Activated T-cell treated with anti-CD3 and anti-CD28 coated beads, Interleukin-2, amount 50 U/mL, for 72 hours (primary cell): ENCODE measurements at places on chromosomes 2 and 18. TPM values are rescaled to one million over a fixed set of nuclear protein-coding genes. Genes with fewer than 3 reads are reported as not detected.

DNA sequence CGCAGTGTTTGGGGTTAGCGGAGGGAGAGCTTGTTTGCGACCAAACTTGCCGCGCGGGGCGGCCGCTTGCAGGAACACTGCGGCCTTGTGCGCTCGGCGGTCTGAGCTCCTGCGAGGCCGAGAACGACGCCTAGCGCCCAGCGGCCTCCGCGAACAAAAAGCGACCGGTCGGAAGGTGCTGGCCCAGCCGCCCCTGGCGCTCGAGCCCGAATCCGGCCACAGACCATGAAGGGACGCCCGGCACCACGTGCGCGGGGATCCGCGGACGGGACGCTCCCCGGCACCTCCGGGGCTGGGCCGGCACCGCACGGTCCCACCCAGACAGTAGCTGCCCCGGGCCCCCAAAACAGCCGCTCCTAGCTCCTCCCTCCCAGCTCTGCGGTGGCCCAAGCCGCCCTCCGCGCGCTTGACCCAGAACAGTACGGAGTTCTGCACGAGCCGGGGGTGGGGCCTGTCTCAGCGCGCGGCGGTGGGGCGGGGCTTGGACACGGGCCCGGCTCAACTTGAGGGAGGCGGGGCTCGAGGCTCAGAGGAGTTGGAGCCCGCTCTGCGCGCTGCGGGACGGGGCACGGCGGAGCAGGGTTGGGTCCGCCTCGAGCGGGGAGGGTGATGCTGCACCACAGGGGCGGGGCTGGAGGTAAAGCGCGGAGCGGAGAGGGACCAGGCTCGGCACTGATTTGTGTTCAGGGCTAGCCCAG, 664 bp upstream of the IMPA2 start:
- DNase-seq = peak; percentile 97

The COBLL1 gene
- total RNA-seq = 0.23 TPM

The ZC3H8 gene
- total RNA-seq = 23.6 TPM

The APLF gene
- 5.7 TPM for total RNA-seq

DNA sequence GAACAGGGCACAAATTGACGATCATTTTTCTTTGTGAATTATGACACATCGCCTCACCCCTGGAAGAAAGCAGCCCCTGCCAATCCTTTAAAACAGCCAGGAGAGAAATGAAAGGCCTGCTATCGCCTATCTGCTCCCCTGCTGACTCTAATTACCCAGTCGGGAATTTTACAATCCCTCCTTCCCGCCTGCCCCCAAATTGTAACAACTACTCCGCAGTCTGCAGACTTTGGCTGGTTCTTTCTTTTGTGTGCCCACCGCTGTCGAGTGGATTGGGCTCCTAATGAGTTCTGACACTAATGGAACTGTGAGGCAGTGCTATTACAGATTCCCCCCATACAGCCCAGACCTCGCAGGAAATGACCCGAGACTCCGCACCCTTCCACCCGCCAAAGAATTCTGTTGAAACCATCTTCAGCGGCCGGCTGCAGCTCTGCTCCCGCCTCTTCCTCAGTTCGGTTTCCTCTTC, 281.2 kb upstream of the PARD3B start:
- no peak for DNase-seq

DNA sequence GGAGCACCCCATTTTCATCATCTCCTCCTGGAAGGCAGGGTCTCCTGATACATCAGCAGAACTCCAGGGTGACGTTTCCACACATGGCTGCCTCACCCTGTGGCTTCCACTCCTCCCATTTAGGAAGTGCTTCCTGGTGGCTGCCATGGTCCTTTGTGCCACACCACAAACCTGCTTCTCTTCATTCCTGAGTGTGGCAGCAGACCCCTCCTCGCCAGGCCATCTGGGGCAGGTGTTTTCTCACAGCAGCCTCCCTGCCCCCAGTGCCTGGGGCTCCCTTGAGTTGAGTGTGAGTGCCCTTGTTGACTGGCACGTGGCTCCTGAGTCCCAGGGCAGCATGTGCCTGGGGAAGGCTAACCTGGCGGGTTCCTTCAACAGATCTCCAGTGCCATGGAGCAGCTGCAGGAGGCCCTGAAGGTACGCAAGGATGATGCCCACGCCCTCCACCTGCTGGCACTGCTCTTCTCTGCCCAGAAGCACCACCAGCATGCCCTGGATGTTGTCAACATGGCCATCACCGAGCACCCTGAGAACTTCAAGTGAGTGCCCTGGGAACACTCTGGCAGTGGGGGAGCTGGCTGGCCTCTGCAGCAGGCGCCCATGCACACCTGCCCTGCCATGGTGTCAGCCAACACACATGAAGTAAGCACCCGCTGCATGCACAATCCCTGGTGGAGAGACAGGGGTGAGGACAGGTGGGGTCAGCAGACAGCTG, 113.4 kb upstream of the MCFD2 start:
- no peak for DNase-seq

GRCh38 chr18:62781262-62781661, 65.9 kb downstream of the PHLPP1 start:
- DNase-seq = no peak

DNA sequence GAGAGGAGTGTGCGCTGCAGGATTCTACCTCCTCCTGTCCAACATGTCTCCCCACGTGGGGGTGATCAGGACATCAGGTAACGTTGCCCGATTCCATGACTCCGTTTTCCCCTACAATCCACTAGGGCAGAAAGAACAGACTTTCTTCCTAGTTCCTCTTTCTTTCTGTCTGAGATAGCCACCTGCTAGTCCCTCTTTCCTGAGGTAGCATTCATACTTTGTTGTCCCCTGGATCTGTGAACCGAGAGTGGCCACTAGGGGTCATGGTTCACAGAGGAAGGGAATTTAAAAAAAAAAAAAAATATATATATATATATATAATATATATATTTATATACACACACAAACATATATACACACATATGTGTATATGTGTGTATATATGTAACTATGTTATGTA, 210.0 kb upstream of the ZNF521 start:
- no peak for DNase-seq

DNA sequence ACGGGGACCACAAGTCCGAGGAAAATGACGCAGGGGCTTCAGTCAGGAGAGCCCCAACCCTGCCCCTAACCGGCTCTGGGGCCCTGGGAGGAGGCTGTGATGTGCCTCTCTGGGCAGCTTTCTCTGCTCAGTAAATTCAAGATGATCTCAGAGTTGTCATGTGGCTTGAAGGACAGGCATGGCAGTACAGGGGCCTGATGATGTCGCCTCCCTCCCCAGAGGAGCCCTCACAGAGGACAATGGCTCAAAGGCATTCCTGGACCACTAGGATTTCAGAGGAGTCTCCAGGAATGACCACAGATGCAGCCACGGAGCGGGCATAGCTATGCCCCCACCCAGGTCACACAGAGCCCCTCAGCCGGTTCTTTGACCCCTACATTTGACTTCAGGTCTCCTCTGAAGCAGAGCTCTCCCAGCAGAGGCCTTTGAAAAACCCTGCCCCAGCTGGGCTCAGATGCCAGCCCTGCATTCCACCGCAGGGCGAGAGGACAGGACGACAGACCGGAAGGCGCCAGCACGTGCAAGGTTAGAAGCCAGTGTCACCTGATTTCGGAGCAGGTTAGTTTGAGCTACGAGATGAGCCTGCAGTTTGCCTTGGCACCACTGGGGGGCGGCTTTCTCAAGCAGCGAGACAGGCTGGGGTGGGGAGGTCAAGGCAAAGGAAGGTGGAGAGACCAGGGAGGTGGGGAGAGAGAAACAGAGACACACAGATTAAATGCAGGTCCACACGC, 39.2 kb downstream of the BIN1 start:
- DNase-seq = peak; percentile 81

The FOXI3 gene
- total RNA-seq = not detected

The CDKL4 gene
- not detected for total RNA-seq

The TUBB8B gene
- total RNA-seq = not detected

The SCYGR4 gene
- total RNA-seq = not detected

DNA sequence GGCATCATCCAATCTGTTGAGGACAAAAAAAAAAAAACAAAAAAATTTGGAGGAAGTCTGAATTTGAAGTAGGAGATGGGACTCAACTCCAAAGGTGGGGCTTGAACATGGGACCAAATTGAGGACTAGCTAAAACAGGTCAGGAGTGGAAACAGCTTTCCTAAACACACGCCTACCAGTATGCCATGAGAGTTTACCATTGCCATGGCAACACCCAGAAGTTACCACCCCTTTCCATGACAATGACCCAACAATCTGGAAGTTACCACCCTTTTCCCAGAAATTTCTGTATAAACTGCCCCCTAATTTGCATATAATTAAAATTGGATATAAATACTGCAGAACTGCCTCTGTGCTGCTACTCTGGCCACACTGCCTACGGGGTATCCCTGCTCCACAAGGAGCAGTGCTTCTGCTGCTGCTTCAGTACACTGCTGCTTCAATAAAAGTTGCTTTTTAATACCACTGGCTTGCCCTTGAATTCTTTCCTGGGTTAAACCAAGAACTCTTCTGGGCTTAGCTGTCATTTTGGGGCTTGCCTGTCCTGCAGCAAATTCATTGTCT, 73.3 kb upstream of the FSIP2 start:
- no peak for DNase-seq

The HOXD3 gene
- total RNA-seq = not detected

GRCh38 chr2:61218076-61218816, 56.3 kb downstream of the C2orf74 start:
- no peak for DNase-seq

The REG3A gene
- total RNA-seq = not detected

GRCh38 chr2:15226661-15227060, 334.5 kb downstream of the NBAS start:
- DNase-seq = no peak

- DNase-seq = no peak
These were observed 65.9 kb upstream of the CAVIN2 start for GRCh38 chr2:191912764-191913163.

The TLX2 gene
- 1.4 TPM for total RNA-seq

DNA sequence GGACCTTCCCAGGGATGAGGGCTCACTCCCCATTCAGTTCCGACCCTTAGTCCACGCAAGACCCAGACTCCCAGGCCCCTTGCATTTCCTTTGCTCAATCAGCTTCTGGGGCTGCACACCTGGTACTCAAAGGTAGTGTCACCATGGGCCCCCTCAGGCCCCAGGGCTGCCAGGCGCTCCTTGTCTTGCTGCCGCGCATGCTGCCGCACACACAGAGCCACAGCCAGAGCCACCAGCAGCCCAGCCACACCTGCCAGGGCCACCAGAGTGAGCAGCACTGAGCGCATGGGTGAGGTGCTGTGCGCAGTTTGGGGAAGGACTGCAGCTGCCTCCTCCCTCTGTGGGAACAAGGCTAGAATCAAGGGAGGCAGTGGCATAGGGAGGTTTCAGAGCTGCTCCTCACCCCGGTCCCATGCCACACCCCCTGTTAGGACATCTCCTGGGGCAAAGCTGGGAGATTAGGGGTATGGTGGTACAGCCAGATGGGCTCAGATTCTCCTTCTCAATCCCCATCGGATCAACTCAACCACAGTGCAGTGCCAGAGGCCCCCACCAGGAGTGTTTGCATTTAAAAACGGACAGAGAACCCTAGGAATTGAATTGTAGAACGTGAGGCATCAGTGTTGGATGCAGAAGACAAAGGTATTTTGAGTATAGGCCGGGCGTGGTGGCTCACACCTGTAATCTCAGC, 11.3 kb downstream of the PTPRN start:
- no peak for DNase-seq

DNA sequence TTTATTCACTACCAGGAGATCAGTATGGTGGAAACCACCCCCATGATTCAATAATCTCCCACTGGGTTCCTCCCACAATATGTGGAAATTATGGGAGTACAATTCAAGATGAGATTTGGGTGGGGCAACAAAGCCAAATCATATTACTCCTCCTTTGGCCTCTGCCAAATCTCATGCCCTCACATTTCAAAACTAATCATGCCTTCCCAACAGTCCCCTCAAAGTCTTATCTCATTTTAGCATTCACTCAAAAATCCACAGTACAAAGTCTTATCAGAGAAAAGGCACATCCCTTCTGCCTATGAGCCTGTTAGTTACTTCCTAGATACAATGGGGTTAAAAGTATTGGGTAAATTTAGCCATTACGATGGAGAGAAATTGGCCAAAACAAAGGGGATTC, 989.5 kb upstream of the CNTNAP5 start:
- no peak for DNase-seq

- DNase-seq = no peak
These were observed 115.6 kb downstream of the MBP start for GRCh38 chr18:77016936-77017335.

The SLC5A7 gene
- total RNA-seq = not detected

DNA sequence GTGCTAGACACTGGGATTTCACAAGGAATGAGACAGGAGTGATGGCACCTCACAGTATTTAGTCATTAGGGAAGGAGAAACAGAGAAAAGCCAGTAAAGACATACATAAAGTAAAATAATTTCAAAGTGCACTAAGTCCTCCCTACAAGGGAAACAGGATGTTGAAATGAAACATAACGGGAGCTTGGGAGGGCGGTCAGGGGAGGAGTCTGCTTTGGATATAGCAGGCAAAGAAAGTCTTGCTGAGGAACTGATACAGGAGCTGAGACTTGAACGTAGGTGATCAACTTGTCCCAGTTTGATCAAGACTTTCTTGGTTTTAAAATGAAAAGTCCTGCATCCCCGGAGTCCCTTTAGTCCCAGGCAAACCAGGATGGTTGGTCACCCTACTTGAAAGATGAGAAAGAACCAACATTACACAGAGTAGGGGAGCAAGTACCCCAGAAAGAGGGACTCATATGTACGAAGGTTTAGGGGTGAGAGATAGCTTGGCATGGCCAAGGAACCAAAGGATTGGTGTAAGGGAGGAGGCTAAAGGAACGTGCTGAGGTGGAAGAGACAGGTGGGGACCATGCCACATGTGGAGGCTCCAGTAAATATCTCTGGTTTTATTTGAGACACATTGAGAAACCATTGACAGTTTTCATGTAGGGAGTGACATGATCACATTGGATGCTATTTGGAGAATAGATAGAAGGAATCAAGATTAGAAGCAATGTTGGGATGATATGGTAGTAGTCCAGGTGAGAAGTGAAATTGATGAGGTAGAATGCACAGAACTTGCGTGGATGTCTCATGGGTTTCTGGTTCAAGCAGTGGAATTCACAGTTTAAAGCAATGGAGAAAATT, 28.4 kb downstream of the FBXO48 start:
- no peak for DNase-seq

The ALK gene
- not detected for total RNA-seq

DNA sequence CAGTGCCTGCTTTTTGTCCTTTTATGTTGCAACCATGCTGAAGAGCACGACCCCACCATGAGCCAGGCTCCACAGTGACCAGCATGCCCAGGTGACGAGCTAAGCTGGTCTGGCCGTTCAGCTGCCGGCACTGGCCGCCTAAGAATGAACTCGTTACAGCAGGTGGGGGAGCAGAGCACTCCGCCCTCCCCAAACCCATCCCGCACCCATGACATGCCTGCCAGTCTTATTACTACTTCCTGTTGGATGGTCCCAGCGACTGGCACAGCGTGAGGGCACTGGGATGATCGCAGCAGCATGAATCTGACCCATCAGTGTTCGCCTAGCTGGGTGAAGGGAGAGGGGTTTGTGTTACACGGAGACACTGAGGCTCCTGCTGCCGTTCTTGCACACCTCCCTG, 11.5 kb downstream of the DIPK1C start:
- DNase-seq = no peak

The GATA6 gene
- total RNA-seq = 0.39 TPM

- DNase-seq = no peak
These were observed 226.3 kb downstream of the NBAS start for GRCh38 chr2:15334644-15335326.

The GTF2A1L gene
- total RNA-seq = not detected

- no peak for DNase-seq
These were observed 66.2 kb upstream of the CTDP1 start for GRCh38 chr18:79613186-79613931.
